ENCODE measurements at places on chromosomes 13 and 19.

DNA sequence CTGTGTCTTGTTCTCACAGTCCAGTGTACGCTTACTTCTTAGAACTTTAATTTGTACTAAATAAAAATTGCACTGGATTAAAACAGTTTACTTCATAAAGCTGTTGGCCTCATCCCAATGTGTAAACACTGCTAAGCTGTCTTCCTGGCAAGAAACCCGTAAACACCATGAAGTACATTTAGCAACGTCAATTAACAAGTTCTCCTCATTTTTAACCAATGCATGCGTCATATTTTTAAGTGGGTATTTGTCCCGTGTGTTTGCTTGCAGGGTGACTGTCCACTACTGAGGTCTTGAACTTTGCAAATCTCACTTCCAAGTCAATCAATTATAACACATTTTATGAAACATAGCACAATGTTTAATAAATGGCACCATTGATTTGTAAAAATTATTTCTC lies 28.2 kb downstream of the LAIR2 start:
- no peak for DNase-seq

DNA sequence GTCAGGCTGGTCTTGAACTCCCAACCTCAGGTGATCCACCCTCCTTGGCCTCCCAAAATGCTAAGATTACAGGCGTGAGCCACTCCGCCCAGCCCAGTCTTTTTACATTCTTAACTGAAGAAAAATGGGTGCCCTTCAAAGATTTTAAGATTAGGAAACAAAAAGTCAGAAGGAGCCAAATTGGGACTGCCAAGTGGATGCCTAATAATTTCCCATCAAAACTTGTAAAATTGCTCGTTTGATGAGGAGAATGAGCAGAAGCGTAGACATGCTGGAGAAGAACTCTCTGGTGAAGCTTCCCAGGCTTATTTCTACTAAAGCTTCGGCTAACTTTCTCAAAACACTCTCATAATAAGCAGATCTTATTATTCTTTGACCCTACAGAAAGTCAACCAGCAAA lies 31.3 kb downstream of the NUMBL start:
- DNase-seq, result no peak

GRCh38 chr13:76991432-76991795 lies 467 bp upstream of the CLN5 start:
- no peak for DNase-seq

- no peak for DNase-seq
These were observed 3.6 kb downstream of the CD37 start for GRCh38 chr19:49338691-49339300.

DNA sequence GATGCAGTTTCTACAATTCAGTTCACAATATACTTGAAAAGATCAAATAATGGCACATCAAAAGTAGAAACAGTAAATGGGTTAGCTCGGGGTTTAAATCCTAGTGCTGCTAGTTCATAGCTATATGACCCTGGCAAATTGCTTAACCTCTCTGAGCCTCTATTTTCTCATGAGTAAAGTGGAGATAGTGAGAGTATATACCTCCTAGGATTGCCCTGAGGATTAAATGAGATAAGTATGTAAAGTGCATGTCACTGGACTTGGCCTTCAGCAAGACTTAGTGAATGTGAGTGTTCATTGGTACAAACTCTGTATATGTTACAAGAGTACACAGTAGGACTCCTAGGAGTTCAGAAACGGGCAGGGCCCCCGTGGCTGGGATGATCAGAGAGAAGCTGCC lies 248.3 kb downstream of the DLEU7 start:
- DNase-seq, result no peak

DNA sequence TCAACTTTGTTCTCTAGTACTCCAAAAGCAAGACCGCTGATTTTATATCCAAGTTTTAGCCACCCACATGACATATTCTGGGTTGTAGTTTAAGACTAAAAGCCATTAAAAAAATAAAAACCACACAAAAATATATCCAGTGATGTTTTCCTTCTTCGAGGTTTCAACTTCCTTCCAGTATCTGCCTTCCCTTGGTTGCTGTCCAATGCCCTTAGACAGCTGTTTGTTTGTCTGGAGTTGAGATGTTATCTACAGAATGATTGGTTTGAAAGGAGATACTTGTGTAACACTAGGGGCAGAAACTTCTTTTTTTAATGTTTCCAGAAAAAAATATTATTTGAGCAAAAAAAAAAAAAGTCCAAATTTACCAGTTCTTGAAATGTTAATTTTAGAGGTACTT lies 591.5 kb upstream of the PCDH9 start:
- DNase-seq, result no peak

Measured in NCI-H2029 treated with DMSO at 0.1 percent for 48 hours (cell line).